HTR-8/SVneo (cell line): ENCODE measurements at places on chromosomes 6 and 20.
A peak's percentile ranks its signal among the peaks of the same experiment; 100 is the strongest.

GRCh38 chr6:5472571-5472970 lies 211.3 kb downstream of the FARS2 start:
- no peak for DNase-seq

DNA sequence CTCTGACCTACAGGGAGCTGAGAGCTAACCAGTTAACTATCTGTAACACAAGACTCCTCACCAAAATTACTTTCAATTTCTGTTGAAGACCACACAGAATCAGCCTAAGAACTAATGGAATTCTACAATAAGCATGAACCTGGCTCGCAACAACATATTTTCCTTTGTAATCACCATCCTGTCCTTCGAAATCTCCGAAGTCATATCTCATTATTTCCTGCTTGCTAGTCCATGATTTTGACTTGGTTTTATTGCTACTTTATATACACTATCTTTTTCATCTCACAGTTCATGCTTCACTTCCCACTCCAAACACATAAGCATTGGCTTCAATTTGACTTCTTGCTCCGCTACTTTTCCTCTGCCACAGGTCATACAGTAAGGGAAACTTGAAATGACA lies 405.8 kb upstream of the FKBP1C start:
- no peak for DNase-seq

DNA sequence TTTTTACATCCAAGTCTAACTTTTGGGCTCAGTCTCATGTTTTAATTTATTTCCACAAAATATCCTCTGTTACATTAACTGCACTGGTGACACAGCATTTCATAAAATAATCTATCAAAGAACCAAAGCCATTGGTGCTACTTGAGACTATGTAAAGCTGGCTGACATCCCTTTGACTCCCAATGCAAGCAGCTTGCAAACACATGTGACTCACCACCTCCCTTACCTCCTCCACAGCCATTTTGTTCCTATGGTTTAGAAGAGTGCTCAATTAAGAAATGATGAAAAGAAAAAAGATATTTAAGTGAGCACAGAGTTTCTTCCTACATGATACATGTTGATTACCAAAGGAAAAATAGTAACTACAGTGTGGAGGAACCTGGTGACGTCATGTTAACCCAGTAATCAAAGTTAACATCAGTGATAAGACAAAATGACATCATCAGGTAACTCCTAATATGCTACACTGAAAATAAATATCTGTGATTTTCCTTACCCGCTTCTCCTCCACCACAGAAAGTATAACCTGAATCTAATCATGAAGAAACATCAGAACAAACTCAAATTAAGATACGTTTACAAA lies 53.3 kb upstream of the LGSN start:
- DNase-seq, result no peak

- no peak for DNase-seq
Measured at GRCh38 chr6:14748679-14749078, 497.2 kb upstream of the JARID2 start.

DNA sequence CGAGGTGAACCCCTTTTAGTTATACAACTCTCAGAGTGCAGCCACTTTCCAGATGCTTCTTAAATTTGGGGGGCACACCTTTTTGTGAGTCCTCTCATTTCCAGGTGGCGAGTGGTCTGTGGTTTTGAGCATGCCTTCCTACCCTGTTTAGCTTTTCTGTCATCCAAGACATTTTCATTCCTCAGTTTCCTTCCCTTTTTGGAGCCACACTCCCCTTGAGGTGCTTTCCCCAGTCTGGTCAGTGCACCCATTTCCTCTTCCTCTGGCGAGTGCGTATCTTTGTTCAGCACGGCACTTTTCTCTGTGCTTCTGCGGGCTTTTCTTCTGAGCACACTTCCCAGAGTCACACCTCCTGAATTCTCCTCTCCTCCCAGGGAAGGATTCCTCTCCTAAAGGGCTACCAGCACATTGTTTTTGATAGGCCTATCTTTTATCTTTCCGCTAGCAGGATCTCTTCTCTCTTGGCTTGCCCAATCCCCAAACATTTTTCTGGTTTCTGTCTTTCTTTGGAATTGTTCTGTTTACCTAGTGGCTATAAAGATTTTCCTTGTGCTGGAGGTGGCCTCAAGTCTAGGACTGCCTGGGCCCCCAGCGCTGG lies 1.4 kb downstream of the PHF20 start:
- no peak for DNase-seq

- DNase-seq, result no peak
Measured at GRCh38 chr6:1229808-1230207, 82.1 kb upstream of the FOXQ1 start.

DNA sequence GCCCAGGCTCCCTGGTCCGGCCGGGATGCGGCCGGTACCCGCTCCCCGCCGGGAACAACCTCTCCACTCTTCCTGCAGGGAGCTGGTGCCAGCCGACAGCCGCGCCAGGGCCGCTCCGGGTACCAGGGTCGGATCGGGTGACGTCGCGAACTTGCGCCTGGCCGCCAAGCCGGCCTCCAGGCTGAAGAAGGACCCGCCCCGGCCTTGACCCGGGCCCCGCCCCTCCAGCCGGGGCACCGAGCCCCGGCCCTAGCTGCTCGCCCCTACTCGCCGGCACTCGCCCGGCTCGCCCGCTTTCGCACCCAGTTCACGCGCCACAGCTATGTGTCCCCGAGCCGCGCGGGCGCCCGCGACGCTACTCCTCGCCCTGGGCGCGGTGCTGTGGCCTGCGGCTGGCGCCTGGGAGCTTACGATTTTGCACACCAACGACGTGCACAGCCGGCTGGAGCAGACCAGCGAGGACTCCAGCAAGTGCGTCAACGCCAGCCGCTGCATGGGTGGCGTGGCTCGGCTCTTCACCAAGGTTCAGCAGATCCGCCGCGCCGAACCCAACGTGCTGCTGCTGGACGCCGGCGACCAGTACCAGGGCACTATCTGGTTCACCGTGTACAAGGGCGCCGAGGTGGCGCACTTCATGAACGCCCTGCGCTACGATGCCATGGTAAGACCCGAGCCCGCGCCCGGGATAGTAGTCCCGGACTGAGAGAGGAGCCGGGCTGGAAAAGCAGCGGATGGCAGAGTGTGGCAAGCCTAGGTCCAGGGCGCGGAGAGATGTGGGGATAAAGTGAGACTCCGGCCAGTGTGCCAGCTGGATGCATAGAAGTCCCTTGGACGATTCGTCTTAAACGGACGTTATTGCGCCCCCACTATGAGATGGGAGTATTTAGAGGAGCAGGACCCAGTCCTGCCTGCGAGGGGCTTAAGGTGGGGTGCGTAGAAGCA lies at the start of gene NT5E:
NT5E (plus strand) TSS at position 266 of the 942 bp plus-strand sequence; CDS start at position 323, 57 bp downstream.
- peak; percentile 76 for DNase-seq

DNA sequence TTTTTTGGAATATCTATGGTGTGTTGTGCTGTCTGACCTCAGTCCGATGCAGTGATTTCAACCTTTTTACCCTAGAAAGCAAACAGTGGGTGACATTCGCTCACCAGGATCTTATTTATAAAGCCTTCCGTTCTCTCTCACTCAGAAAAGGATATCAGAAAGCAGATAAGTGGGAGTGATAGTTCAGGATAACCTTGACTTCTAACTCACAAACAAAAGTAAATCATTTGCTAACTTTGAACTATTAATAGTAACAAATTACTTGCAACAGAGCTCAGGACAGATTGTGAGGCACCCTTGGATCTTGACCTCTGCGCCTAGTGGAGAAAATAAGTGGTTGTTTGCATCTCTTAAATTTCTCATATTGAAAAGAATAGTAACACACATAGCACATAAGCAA lies 637.1 kb upstream of the CITED2 start:
- no peak for DNase-seq

DNA sequence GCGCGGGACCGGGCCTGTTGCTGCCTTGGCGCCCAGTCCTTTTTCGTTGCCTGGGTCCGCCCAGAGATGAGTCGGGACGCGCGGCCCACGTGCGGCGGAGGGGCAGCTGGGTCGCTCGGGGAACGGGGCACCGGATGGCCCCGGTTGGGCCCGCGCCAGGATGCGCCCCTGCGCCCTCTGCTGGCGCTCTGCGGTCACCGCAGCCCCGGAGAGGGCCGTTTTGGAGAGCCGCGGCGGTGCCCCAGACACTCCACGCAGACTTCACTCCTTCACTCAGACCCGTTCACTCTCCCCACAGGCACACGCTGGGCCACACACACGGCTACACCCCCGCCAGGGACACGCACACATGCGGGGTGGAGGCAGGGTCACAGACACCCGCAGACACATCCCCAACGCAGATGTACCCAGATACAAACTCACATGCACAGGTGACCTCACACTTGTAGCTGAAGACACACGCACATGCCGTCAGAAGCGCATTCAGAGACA lies 38.8 kb downstream of the SRC start:
- DNase-seq, result peak; percentile 86

- DNase-seq, result no peak
Measured at GRCh38 chr6:159440911-159441703, 251.9 kb downstream of the SOD2 start.

DNA sequence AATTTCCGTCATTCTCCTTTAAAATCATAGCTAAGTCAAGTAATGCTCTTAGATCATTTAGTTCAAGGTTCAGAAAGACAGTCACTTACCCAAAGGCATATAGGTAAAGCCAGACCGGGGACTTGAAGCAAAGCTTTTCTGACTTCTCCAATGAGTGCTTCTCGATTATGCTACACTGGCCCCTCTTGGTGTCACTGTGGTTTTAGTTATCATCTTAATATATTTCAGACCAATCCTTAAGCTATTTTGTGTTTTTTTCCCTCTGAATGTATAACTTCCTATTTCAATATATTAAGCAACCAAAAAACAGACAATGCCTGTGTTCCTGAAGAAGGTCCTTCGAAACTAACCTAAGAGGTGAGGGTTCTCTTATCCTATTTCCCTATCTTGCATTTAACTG lies 3.9 kb downstream of the PRDM1 start:
- no peak for DNase-seq

GRCh38 chr6:16712255-16712930 lies 48.9 kb downstream of the ATXN1 start:
- no peak for DNase-seq

- DNase-seq, result no peak
Measured at GRCh38 chr6:2756687-2757224, 6.0 kb upstream of the MYLK4 start.

DNA sequence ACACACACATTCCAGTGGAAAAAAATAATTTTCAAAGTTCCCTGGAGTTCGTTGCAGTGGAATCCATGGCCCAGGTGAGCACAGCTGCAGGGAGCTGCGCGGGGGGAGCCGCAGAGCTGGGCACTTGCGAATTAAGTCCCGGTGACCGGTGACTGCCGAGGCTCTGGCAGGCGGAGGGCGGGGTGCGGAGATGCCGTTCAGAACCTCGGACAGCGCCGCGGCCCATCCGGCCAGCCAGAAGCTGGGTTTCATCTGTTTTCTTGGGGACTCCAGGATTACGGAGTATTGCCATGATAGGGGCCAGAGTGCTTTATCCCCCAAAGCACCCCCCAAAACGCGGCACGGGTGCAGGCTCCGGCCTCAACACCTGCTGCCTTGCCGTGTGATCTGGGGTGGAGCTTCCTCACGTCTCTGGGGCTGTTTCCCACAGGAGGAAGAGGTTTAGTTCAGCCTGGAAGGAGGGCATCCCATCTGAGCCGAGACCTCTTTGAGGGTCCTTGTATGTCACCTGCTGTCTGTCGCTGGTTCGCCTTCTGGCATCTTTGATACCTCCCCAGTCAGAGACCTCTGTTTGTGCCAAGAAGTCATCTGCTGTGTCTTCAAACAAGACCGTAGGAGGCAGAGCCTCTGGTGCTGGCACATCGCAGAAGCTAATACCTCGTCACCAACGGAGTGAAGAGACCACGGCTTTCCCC lies 99.4 kb downstream of the YTHDF1 start:
- DNase-seq, result peak; percentile 77

GRCh38 chr6:111566873-111567517 lies 38.7 kb downstream of the TRAF3IP2 start:
- no peak for DNase-seq

GRCh38 chr6:26537846-26538571 lies at the start of gene HMGN4:
TSS of gene HMGN4 (plus strand) at chr6:26538366. CDS start at chr6:26545207, 6,841 bp downstream.
- DNase-seq, result peak; percentile 74

- DNase-seq, result no peak
Measured at GRCh38 chr6:11917951-11918738, 94.0 kb upstream of the HIVEP1 start.

DNA sequence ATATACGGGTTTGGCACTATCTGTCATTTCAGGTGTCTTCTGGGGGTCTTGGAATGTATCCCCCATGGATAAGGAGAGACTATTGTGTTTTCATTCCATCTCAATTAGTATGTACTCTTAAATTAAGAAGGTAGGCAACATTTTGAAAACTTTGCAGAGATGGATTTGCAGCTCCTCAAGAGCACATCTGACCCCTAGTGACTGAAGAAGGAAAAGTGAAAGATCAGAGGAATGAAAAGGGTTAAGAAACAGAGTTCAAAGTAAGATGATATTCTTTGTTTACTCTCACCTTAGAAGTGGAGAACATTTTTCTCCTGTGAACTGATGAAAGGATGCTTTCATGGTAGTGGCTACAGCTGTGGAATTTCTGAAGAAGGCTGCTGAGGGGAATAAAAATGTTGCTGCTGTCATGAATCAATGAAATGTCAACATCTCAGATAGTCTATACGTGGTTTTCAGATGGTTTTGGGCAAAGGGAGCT lies 41.5 kb downstream of the SH3BGRL2 start:
- DNase-seq, result peak; percentile 5

GRCh38 chr20:59776059-59776603 lies 157.3 kb downstream of the SYCP2 start:
- DNase-seq, result no peak

GRCh38 chr20:62244644-62245108 lies 6.4 kb downstream of the OSBPL2 start:
- DNase-seq, result no peak

- DNase-seq, result no peak
Measured at GRCh38 chr6:24882295-24882694, 53.5 kb downstream of the RIPOR2 start.

GRCh38 chr6:28910901-28911690 lies 12.7 kb downstream of the TRIM27 start:
- no peak for DNase-seq

- DNase-seq, result no peak
Measured at GRCh38 chr20:39010496-39010895, 48.4 kb downstream of the DHX35 start.

- peak; percentile 34 for DNase-seq
Measured at GRCh38 chr6:97215157-97215769, 67.8 kb downstream of the MMS22L start.

GRCh38 chr20:63547725-63548480 lies at the start of gene SRMS:
TSS of gene SRMS (minus strand) at chr20:63547749. CDS start at chr20:63547463, 286 bp downstream.
- DNase-seq, result no peak

- no peak for DNase-seq
Measured at GRCh38 chr6:136076496-136076895, 173.6 kb downstream of the MTFR2 start.

DNA sequence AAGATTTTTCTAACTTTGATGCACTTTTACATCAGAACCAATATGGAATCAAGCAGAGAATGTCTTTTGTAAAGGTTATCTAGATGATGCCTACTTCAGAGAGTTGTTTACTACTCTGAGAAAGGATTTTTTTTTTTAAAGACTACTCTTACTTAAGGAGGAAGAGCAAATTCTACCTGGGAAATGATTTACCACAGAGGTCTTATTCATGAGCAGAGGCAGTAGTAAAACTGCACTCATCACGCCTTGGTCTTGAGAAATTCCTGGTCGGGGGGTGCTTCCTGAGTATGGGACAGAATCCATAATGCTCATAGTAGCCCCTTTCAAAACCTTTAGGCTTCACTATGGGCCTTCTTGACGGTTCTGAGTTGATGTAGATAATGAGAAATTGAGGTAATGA lies 241.8 kb upstream of the PREP start:
- no peak for DNase-seq
